IMR-90 (cell line): ENCODE measurements at places on chromosomes 16 and 17. TPM values are rescaled to one million over a fixed set of nuclear protein-coding genes. Genes with fewer than 3 reads are reported as not detected.

BOLA2 gene
- polyA plus RNA-seq = 32.1 and 38.0 TPM in 2 replicates

GCSH gene
- 19.5 and 21.2 TPM in 2 replicates for polyA plus RNA-seq

NACA2 gene
- polyA plus RNA-seq = not detected in 2 replicates

ATP6V0A1 gene
- polyA plus RNA-seq = 34.0 and 36.2 TPM in 2 replicates

CD300LB gene
- not detected in 2 replicates for polyA plus RNA-seq

NPIPA3 gene
- polyA plus RNA-seq = not detected in 2 replicates

VWA3A gene
- polyA plus RNA-seq = 0.01 TPM in 1 of 2 replicates, not detected in the other

CHAD gene
- 0.03 TPM in 1 of 2 replicates, not detected in the other for polyA plus RNA-seq

TGFB1I1 gene
- 118 and 128 TPM in 2 replicates for polyA plus RNA-seq

MAFG gene
- polyA plus RNA-seq = 14.3 and 15.4 TPM in 2 replicates

CCL16 gene
- not detected in 2 replicates for polyA plus RNA-seq

CACNG5 gene
- not detected in 2 replicates for polyA plus RNA-seq

GLIS2 gene
- polyA plus RNA-seq = 8.4 and 9.0 TPM in 2 replicates

DNAH17 gene
- polyA plus RNA-seq = not detected in 2 replicates

CLDN6 gene
- polyA plus RNA-seq = 0.07 and 0.14 TPM in 2 replicates

MFSD6L gene
- not detected in 2 replicates for polyA plus RNA-seq

PYY gene
- not detected in 2 replicates for polyA plus RNA-seq

ZPBP2 gene
- polyA plus RNA-seq = not detected in 2 replicates

HEXD gene
- polyA plus RNA-seq = 9.2 and 9.5 TPM in 2 replicates

KRT32 gene
- 0.06 and 0.09 TPM in 2 replicates for polyA plus RNA-seq

PGP gene
- polyA plus RNA-seq = 9.4 and 13.5 TPM in 2 replicates

ACSM2A gene
- not detected in 2 replicates for polyA plus RNA-seq

SLC38A7 gene
- 16.4 and 16.7 TPM in 2 replicates for polyA plus RNA-seq

B3GNT9 gene
- 12.0 and 13.3 TPM in 2 replicates for polyA plus RNA-seq

RAI1 gene
- 10.5 and 14.0 TPM in 2 replicates for polyA plus RNA-seq

MYH2 gene
- polyA plus RNA-seq = not detected in 2 replicates
